ENCODE measurements at places on chromosomes 7 and 10.

- no peak for DNase-seq
Measured at GRCh38 chr10:56507033-56507432, 146.0 kb upstream of the ZWINT start.

DNA sequence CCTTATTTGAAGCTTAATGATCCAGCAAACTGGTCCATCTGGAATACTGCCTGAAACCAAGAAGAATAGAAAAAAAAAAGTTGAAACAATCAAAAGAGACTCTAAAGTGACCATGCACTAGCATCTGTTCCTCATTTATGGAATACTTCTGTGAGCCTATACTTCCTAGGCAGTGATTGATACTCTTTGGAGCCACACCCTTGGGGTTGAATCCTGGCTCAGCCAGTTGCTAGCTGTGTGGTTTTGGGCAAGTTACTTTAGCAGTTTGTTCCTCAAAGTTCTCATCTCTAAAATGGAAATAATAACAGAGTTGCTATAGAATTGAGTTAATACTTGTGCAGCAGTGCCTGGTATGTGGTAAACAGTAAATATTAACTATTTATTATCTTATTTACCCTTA lies 208.9 kb downstream of the GPR158 start:
- no peak for DNase-seq

- peak; percentile 11 for DNase-seq
Measured at GRCh38 chr10:70430493-70431445, 10.7 kb downstream of the NODAL start.

DNA sequence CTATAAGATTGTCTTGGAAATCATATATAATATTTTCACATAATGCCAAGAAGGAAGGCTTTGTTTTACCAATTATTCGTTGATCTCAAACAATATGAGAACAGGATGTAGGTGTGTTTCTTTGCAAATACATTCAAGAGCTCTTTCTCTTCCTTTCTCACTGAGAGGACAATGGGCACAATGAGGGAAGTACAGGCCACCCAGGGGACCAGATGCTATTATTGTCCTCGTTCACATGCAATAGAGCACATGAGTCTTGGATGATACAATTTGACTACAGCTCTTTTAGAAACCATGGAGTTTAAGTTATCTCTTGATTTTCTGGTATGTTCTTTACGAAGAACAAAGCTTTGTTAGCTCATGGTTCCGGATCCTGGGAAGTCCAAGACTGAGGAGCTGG lies 323.7 kb upstream of the KLF6 start:
- no peak for DNase-seq
